ENCODE measurements at places on chromosomes 2 and 18.

DNA sequence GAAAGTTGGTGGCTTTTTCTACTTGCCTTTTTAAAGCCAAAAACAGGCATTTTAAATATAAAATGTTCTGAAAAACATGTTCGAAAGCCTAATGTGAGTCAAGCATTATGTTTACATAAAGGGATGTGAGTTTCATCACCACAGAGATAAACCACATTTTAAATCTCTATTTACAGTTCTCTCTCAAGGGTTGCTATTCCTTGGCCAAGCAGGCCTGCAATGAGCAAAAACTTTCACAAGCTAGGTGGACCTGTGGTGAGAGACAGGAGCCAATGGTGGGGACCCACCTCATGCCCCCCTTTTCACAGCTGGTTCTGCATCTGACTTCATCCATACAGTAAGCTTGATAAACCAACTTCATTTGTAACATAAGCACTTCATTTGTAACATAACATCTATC lies 65.1 kb downstream of the CUL3 start:
- DNase-seq, result no peak

DNA sequence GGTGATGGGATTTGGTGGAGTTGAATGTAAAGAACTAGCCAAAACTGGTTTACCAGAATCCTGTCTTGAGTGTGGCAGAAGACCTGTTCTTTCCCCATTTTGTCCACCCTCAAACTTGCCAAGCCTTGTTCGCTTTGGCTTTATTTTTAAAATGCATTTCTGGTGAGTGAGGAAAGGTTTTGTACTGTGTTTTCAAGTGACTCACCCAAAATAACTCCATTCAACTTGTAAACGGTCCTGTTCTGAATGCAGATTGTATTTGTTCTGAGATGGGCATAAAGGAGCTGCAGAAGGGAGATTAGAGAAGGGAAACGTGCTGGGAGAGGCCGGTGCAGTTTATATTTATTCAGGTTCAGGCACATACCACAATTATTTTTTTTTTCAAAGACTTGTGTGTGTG lies 5.3 kb upstream of the ITPRID2 start:
- no peak for DNase-seq

DNA sequence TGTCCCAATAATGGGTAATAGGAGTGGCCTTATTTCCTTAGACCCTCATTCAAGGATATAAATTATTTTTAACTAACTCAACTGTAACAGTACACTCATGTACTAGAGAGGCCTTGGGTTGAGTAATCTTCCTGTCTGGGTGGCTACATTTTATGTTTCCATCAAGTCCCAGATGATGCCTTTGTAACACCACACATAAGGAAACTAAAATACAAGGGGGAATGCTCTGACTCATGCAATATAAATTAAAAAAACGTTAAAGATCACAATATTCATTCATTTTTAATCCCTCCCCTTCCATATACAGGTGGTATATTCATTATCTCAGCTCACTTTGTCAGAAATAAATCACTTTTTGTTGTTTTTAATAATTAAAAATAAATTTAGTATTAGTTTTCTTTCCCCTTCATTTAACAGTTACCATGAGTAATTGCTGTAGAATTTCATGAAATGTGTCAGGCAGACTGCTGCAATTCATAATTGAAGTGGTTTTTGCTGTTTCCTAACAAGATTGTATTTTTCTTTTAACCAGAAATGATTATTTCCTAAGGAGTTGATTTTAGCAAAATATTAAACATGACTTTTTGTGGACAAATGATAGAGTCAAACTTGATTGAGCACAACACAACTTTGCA lies 1403.6 kb downstream of the SUCLG1 start:
- no peak for DNase-seq

- DNase-seq, result no peak
Measured at GRCh38 chr2:138752197-138752956, 27.8 kb downstream of the NXPH2 start.

Data from cortex of kidney (tissue), 1 donor.